GM23338 (cell line): ENCODE measurements at places on chromosomes 7 and 10.

DNA sequence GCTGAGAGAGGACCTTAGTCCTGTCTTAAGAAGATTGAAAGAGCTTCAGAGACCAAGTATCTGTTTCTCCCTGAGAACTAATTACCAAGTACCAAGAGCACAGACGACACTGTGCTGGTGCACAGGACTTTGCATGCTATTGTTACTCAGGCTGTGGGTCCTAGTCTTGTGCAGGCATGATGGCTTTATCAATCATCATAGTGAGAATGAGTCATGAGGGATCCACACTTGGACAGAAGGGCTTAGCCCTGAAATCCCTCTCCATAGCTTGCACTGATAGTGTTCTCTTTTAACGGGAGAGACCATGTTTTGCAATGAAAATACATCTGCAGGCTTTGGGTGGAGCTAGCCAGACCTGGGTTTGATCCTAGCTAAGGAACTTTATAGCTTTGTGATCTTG is 93.3 kb downstream of the SORCS3 start:
- no peak for DNase-seq

- no peak for DNase-seq
These were observed 40.6 kb upstream of the WAC start for GRCh38 chr10:28492116-28492920.

DNA sequence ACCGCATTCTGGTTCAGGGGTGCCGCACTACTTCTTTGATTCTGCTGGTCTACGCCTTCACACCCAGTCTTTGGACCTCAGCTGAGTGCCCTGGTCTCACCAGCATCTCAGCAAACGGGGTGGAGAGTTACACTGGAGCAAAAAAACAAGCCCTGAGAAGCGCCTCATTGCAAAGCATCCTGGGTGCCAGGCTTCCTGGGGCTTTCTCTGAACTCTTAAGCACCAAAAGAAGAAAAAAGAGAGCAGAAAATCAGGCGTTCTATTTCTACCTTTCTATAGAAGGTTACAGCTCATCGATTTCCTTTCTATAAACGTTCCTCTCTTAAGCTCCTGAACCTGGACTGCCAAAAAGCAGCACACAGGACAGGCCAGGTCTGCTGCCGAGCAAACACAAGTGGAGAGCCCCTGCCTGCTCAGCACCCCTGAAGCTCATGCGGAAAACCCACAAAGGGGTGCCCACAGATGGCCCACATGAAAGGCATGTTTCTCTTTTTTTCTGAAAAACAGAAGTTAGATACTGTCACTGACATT is 217.9 kb downstream of the SFMBT2 start:
- DNase-seq = no peak

DNA sequence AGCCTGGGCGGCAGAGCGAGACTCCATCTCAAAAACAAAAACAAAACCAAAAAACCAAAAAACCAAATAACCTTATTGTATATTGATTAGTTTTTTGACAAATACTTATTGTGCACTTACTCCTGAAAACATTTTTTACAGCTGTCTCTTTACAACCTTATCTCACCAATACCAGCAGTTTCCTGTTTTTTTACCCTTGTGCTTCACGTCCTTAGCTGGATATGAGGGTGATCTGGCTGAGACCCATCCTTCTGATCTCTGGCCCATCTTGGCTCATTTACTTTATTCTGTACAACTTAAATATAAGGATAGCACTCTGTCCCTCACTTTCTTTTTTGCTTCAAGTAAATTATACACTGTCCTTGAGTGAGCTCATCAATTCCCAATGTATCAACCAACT is 104.6 kb upstream of the DNAJB12 start:
- no peak for DNase-seq

GRCh38 chr10:125983161-125983560 is 86.8 kb downstream of the FANK1 start:
- DNase-seq = no peak

DNA sequence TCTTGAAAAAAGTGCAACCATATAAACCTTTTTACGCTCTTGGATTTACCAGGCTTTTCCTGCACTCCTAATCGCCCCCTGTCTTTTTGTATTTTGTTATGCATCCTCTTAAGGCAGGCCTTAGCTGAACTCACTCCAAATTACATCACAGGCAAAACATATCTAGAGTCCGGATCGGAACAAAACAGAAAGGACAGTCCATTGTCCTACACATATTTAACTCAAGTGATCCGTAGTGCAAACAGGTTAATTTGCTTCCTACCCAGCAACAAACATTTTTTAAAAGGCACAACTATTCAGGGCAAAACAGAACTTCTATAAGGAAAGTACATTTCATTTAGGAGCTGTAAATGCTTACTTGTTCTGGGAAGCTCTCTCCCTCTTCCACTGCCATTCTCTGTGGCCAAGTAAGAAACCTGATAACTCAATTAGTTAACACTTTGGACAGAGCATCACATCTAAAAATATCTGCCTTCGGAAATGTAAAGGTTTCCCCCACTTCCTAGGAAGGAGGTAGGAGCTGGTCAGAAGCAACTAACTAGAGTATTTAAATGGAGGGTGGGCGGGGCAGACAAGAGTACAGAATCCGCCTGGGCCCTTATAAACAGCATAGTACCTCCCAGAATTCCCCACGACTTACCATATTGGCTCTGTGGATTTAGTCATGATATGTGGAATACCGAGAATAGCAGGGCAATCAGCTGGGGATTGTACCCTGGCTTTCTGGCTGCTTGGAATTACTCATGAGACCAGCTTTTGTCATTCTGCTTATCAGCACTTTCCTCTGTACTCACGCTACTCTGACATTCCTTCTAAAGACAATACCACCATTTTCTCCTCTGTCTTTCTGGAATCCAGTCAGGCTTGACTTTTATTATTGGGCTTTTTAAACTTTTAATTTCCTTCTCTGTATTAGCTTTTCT is 89.5 kb downstream of the ANK3 start:
- peak; percentile 91 for DNase-seq

DNA sequence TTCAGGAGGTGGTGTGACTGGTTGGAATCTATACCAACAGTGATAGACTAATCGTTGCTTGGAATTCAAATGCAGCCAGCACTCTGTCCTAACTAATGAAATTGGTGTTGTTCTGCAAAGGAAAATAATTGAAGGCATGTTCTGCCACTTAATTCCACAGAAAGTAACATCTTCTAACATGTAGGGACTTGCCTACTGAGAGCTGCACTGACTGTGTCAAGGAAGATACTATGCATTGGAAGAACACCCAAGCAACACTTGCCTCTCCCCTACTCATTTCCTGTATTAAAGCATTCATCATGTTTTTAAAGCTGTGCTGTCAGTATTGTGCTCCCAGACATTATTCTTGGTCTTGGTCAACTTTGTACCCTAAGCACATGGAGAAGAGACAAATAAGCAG is 2.7 kb upstream of the CYP3A7 start:
- no peak for DNase-seq

- DNase-seq = no peak
These were observed 35.5 kb downstream of the OGDHL start for GRCh38 chr10:49726593-49726992.

DNA sequence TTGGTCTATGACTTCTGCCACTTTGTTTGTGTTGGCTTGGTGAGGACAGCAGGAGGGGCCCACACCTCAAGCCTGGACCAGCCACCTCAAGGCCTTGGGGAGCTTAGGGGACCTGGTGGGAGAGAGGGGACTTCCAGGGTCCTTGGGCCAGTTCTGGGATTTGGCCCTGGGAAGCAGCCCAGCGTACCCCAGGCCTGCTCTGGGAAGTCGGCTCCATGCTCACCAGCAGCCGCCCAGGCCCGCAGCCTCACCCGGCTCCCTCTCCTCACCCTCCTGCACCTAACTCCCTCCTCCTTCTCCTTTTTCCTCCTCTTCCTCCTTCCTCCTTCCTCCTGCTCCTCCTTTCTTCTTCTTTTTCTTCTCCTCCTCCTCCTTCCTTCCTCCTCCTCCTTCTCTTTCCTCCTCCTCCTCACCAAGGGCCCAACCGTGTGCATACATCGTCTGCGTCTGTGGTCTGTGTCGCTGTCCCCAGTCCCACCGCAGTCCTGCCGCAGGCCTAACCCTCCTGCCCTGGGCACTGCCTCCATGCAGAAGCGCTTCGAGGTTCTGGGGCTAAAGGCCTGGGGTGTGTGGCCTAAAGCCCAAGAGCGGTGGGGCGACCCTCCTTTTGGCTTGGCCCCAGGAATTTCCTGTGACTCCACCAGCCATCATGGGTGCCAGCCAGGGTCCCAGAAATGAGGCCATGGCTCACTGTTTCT is 5.3 kb downstream of the EN2 start:
- peak; percentile 58 for DNase-seq

- no peak for DNase-seq
These were observed 168.8 kb upstream of the TBX20 start for GRCh38 chr7:35422715-35423114.

- DNase-seq = no peak
These were observed 524.4 kb downstream of the SUGCT start for GRCh38 chr7:40659231-40659630.

DNA sequence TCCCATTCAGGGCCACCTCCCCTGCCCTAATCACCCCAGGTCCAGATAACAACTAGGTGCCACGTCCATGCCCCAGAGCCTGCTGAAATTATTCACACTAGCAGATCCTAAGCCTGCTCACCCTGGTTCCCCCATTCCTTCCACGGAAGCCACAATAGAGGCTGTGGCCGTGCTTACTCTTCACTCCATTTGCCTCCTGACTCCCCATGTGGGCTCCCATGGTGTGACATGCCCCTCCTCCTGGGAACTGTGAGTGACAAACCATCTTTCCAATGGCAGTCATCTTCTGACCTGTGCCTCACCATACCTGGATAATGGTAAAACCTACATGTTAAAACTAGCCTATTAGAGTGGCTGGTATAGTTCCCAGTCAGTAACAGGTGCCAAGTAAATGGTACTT is 216.2 kb upstream of the PRKCQ start:
- DNase-seq = peak; percentile 47

GRCh38 chr7:17530741-17531421 is 232.4 kb downstream of the AHR start:
- peak; percentile 62 for DNase-seq

DNA sequence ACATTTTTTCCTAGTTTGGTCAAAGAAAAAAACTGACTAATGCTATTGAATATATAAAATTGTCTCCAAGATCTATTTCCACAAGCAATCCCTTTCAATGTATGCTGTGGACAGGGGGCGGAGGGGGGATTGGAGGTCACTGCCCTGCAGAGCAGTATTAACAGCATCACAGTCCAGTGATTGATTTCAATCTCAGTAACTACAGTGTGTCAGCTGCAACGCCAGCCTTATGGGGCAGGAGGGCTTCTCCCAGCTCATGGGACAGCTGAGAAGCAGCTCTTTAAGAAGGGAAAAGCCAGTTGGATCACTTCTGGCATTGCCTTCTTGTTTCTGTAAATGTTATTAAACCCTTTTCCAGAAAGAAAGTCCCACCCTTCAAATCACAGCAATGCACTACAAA is 65.0 kb downstream of the RAPGEF5 start:
- no peak for DNase-seq

DNA sequence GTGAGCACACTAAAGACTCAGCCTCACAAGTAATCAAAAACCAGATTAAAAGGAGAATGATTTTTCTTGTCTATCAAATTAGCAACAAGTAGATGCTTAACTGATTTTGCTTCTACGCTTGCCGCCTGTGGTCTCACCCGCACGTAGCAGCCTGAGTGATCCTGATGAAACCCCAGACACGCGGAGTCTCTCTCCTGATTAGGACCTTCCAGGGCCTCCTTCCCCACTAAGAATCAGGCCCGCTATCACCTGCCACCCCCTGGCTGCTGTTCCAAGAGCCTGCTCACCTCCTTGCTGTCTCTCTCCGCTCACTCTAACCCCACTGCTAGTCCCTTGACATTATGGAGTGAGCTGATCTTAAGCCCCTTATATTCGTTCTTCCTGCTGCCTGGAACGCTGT is 325.9 kb upstream of the NRP1 start:
- peak; percentile 40 for DNase-seq

- no peak for DNase-seq
These were observed 251.3 kb upstream of the VWC2 start for GRCh38 chr7:49522111-49522510.

DNA sequence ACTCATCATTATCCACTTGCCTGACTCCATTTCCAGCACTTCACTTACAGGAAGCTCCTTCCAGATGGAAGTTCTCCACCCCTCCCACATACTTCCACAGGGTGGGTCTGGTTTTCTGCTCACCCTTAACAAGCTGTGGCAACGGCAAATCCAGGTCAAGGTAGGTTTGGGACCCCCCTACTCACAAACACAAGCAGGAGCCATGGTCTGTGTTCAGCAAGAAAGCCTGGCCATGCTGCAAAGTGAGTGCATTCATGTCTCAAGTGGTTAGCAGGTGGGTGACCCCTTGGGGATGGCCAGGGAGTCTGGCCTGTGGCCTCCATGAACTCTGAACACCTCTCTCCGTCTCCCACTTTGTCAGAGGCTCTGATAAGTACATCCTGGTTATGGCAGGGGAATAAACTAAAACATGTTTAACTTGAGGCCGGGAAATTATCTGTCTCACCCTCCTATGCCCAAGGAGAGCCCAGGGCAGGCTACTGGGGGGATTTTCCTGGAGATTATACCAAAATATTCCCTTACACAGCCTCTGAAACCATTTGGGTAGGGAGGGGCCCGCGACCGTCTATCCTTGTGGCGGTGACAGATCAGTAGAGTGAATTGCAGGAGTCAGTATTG is 844 bp downstream of the XPNPEP1 start:
- no peak for DNase-seq

- DNase-seq = peak; percentile 58
These were observed 145.4 kb downstream of the ARHGAP22 start for GRCh38 chr10:48459270-48460150.

DNA sequence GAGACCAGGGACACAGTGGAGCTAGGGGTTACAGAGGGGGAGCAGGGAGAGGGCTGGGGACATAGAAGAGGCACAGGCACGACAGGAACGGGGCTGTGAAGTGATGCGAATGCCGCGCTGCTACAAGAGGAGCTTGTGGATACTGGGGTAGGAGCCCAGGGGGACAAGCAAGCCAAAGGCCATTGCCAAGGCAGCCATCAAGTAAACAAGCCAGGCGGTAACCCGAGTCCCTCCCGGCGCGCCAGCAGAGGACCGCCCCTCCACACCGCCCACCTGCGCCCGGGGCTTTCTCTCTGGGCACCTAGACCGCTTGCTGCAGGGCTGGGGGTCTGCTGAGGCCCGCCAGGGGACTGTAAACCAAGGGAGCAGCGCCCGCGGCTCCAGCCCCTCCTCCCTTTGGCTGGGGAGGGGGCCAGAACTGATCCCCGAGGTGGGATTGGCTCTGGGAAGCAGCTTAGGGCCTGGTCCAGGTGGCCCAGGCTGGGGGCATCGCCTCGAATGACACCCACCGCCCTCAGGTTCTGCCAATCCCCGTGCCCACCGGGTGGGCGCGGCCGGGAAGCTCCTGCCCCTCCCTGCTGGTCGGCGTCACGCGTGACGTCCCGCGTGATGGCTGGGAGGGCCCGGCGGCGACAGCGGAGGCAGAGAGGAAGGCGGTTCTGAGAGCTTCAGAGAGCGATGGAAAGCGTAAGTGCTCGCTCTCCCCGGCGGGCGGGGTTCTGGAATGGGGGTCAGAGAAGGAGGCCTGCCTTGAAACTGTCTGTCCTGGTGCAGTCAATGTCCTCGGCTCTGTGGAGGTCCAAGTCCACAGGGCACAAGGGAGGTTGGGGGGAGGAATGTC is 982 bp downstream of the SFXN3 start:
- DNase-seq = peak; percentile 84
